WTC11 (cell line): ENCODE measurements at places on chromosomes 6 and 20. TPM values are rescaled to one million over a fixed set of nuclear protein-coding genes. Genes with fewer than 3 reads are reported as not detected.
A peak's percentile ranks its signal among the peaks of the same experiment; 100 is the strongest.

DNA sequence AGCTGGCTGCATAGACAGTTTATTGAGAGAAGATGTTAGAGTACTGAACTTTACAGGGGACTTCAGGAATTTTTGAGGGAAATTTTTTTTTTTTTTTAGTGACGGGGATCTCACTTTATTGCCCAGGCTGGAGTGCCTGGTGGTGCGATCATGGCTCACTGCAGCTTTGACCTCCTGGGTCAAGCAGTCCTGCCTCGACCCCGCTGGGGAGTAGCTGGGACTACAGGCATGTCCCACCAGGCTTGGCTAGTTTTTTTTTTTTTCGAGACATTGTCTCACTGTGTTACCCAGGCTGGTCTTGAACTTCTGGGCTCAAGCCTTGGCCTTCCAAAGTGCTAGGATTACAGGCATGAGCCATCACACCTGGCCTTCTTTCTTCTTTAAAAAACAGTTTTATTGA, 10.8 kb upstream of the EFCAB8 start:
- no peak for DNase-seq
- no peak overlapping the region for H3K4me3 ChIP-seq
- peaks cover 25% of the 10 kb centered on the region for H3K4me1 ChIP-seq
- peak overlapping the region; percentile 86 for H3K27ac ChIP-seq
- no peaks in the 10 kb centered on the region for H3K27me3 ChIP-seq
- H3K36me3 ChIP-seq = peaks cover 51% of the 10 kb centered on the region

The NOX3 gene
- 0.09 TPM in 1 of 3 replicates, not detected in the others for total RNA-seq

The COX7A2 gene
- 465 to 500 TPM (median 472 TPM) in 3 replicates for total RNA-seq

GRCh38 chr6:136643850-136644596, 93.8 kb upstream of the MAP7 start:
- no peaks in the 10 kb centered on the region for H3K36me3 ChIP-seq
- H3K27me3 ChIP-seq = no peaks in the 10 kb centered on the region

DNA sequence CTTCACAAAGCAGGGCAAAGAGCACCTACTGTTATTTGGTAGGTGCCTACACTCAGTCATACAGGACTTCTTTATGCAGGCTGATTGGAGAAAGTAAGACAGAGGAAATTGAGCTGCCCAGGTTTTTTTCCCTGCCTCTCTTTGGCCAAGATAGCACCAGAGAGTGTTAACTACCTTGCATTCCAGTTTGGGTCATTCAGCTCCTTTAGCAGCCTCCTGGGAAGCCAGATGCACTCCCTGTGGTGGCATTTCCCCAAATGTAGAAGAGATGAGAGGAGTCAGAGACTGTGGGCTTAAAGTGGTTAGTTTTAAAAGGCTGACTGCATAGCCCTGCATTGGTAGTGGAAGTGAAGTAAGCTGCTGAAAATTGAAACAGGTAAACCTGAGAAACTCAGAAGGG, 358.4 kb downstream of the BCKDHB start:
- peaks cover 26% of the 10 kb centered on the region for H3K4me1 ChIP-seq
- peak overlapping the region; percentile 53; the same call in 1 of the 2 replicates for H3K27ac ChIP-seq
- no peaks in the 10 kb centered on the region for H3K27me3 ChIP-seq

DNA sequence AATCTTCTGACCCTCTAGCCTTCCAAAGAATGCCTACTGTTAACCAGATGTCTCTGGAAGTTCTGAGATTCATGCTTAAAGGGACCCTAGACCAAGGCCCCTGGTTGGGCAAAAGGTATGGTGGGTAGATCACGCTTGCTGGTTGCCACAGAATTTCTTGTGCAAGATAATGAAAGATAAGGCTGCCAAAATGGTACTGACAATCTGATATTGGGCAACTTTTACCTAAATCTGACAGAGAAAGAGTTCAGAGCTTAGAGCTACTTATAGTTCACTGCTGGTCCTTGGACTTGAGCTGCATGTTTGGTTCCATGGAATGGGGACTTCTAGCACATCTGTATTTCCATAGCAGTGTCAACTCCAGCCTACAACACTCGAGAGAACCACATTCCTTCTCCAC, 12.0 kb downstream of the DEFB114 start:
- no peaks in the 10 kb centered on the region for H3K36me3 ChIP-seq
- no peak for DNase-seq
- no peak overlapping the region for H3K4me3 ChIP-seq
- no peaks in the 10 kb centered on the region for H3K27me3 ChIP-seq

- H3K4me1 ChIP-seq = peaks cover 15% of the 10 kb centered on the region
- no peak overlapping the region for H3K27ac ChIP-seq
- H3K36me3 ChIP-seq = peaks cover 13% of the 10 kb centered on the region
- H3K4me3 ChIP-seq = no peak overlapping the region
These were observed 46.7 kb downstream of the TBC1D7 start for GRCh38 chr6:13281686-13282085.

DNA sequence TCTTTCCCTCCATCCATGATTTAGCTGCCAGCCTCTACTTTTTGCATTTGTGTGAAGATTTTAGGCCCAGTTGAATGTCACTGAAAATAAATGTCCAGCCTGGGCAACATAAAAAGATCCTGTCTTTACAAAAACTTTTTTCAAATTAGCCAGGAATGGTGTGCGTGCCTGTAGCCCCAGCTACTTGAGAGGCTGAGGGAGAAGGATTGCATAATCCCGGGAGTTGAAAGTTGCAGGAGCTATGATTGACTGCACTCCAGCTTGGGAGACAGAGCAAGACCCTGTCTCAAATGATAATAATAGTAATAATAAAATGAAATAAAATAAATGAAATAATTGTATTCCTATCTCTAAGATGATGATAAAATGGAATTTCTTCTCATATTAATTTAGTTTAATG, 5.0 kb upstream of the GFOD1 start:
- H3K27ac ChIP-seq = no peak overlapping the region
- peaks cover 37% of the 10 kb centered on the region for H3K4me1 ChIP-seq
- no peak for DNase-seq
- H3K36me3 ChIP-seq = no peaks in the 10 kb centered on the region

- H3K4me3 ChIP-seq = no peak overlapping the region
- no peak for DNase-seq
- no peak overlapping the region for H3K27ac ChIP-seq
- no peaks in the 10 kb centered on the region; the same call in 1 of the 2 replicates for H3K27me3 ChIP-seq
- no peaks in the 10 kb centered on the region for H3K36me3 ChIP-seq
These were observed 122.9 kb downstream of the FAM120B start for GRCh38 chr6:170429450-170429849.

- H3K4me3 ChIP-seq = no peak overlapping the region
- no peak overlapping the region for H3K27ac ChIP-seq
- H3K36me3 ChIP-seq = peaks cover 13% of the 10 kb centered on the region
- 0 out of 2 replicates have a peak, but pooled peaks cover 4% of the 10 kb centered on the region for H3K27me3 ChIP-seq
These were observed 35.0 kb downstream of the MYLK4 start for GRCh38 chr6:2715737-2716136.

The PDYN gene
- total RNA-seq = 0.14 to 0.28 TPM (median 0.21 TPM) in 3 replicates

The LY6G6C gene
- 0.21 to 0.35 TPM in 2 of 3 replicates, not detected in the other for total RNA-seq

DNA sequence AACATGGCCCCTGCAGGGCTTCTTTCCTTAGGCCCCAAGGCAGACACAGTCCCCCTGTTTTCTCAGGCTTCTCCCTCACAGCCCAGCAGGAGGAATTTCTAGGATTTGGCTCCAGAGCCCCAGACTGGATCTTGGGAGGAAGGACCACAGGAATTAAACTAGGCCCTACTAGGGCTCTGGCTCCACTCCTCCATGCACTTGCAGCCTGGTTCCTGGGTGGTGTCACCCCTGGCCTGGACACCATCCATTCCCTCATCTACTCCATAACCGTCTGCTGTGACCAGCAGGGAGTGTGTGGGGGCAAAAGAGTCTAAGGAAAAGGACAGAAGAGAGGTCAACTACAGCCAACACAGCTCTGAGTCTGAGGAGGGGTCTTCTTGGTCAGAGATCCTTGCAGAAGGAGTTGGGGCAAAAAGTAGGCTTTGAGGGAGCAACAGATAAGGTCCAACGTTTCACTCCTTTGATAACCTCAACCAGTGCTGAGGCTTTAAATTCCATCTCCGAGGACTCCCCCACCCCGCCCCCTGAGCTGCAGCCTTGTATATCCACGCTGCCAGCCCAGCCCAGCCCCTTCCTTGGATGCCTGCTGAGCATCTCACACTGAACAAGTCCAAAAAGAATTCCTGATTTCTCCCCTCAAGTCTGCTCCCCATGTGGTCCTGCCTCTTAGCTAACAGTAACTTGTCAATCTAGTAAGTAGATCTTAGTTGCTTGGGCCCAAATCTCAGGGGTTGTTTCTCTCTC, 27.9 kb upstream of the SPDEF start:
- H3K27ac ChIP-seq = no peak overlapping the region; the same call in 1 of the 2 replicates
- H3K4me1 ChIP-seq = peaks cover 26% of the 10 kb centered on the region

DNA sequence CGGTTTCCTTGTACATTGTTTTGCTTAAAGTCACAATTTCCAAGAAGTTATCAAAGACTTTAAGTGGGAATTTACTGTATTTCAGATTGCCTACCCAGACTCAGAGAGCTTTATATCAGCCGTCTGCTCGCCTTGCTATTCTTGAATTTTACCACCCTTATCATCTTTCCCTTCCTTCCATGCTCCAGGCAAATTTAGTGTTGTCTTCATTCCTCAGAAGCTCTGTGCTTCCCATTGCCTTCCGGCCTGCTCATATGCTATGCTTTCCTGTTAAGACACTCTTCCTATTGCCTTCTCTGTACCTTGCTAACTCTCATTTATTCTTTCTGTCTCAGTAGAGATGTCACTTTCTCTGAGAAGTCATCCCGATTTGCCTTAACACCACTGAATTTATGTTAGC, 52.1 kb downstream of the CD2AP start:
- peak overlapping the region; percentile 58 for H3K27ac ChIP-seq
- H3K27me3 ChIP-seq = no peaks in the 10 kb centered on the region
- H3K36me3 ChIP-seq = peaks cover 41% of the 10 kb centered on the region
- H3K4me3 ChIP-seq = no peak overlapping the region

DNA sequence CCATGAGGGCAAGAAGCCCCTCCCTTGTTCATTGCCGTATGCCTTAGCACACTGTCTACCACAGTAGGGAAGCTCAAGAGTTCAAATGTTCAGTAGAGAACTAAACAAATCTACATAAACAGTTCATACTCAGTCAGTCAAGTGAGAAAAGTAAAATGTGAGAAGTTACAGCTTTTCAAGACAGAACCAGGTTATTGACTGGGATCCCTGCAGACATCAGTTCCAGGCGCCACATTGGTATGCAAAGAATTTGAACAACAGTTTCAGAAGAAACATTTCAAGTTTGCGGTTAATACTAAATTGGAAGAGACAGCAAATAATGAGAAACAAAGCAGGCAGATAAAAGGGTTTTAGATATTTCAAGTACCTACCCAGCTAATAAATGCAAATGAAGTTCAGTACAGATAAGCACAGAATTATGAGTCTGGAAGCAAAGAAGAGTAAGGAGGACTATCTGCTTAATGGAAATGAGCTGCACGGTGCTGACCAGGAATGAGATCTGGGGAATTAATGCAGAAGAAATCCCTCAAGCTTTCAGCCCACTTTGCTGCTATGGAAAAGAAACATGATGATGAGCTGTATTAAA, 246.2 kb downstream of the HACE1 start:
- no peaks in the 10 kb centered on the region for H3K27me3 ChIP-seq
- no peak overlapping the region for H3K27ac ChIP-seq
- peaks cover 6% of the 10 kb centered on the region for H3K4me1 ChIP-seq
- H3K36me3 ChIP-seq = no peaks in the 10 kb centered on the region

The BNIP5 gene
- 0.05 TPM in 1 of 3 replicates, not detected in the others for total RNA-seq

The MYT1 gene
- 1.9 to 4.3 TPM (median 2.0 TPM) in 3 replicates for total RNA-seq

GRCh38 chr6:112214739-112215269, 39.6 kb downstream of the LAMA4 start:
- H3K4me1 ChIP-seq = peaks cover 30% of the 10 kb centered on the region
- DNase-seq = no peak

DNA sequence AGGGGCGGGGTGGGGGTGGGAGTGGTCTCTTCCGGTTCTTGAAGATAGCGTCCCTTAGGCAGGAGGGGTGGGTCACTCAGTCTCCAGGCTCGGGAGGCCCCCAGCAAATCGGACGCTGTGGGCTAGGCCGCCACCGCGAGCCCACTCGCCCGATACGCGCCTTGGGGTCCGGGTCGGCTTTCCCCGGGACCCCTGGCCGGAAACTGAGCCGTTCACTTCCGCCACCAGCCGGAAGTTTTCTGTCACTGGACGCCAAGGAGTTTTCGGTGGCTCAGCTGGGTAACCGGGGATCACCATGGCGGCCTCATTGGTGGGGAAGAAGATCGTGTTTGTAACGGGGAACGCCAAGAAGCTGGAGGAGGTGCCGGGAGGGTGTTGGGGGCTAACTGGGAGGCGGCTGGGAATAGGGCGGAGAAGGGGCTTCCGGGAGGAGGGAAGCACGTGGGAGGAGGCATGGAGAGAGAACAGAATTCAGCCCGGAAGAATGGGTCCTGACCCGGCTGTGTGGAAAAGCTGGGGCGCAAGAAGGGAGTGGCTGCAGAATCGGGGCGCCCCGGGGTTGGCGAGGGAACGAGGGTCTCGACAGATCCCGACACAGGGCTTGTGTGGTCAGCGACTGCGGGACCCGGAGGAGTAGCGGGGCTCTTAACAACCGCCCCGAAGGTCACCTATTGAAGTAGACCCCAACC, at the start of gene ITPA:
Gene ITPA, plus strand, starts transcription at position 242 of the 689 bp plus-strand sequence. Its CDS starts 54 bp downstream, at position 296.
- peak within 1 kb of the TSS; percentile 88 for H3K4me3 ChIP-seq
- H3K27me3 ChIP-seq = no peaks in the 10 kb centered on the region
- H3K36me3 ChIP-seq = peaks cover 16% of the 10 kb centered on the region
- DNase-seq = peak; percentile 60

The PTCHD4 gene
- total RNA-seq = 0.69 to 1.6 TPM (median 1.0 TPM) in 3 replicates

DNA sequence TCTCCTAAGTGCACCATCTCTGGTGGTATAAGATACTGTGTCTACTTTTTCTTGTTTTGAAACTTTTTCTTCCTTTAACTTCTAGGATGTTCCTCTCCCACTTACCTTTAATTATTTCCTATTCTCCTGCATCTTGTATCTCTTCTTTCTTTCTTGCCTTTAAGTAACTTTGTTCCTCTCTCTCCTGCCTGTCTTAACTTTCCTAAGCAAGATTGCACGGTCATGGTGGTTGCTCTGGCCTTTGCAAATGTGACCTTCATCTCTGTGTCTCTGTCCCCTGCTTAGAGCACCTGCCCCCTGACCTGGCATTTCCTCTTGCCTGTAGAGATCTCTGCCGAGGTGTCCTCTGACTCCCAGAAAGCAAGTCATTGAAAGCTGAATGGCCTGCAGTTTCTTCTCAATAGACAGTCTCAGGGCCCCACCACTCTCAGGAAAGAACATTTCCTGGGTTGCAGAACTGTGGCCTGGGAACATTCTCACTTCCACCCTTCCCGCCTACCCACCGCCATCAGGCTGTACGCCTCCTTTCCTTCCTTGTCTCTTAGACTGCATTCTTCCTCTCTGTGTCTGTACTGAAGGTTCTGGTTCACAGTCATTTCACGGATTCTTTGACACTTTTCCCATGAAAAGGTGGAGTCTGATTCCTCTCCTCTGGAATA, 12.8 kb downstream of the ZDHHC14 start:
- peaks cover 27% of the 10 kb centered on the region for H3K36me3 ChIP-seq
- H3K4me1 ChIP-seq = peaks cover 30% of the 10 kb centered on the region
- H3K27me3 ChIP-seq = no peaks in the 10 kb centered on the region; the same call in 1 of the 2 replicates
- no peak overlapping the region for H3K4me3 ChIP-seq
- H3K27ac ChIP-seq = peak overlapping the region; percentile 15

DNA sequence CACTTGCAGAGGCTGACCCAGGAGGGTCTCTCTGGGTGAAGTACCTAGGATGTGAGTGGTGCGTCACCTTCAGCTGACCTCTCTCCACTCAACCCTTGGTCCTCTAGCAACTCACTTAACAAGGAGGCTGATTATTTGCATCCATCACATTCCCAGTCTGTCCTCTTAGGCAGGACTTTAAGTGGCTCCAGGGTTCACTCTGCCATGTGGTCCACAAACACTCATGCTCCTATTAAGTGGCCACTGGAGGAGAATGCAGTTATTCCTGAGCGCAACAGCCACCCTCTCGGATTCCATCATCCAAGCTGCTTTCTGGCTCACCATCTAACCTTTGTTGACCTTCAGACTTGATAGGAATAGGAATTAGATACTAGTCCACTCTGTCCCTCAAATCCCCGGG, 61.1 kb upstream of the SCAF8 start:
- no peaks in the 10 kb centered on the region for H3K36me3 ChIP-seq
- no peaks in the 10 kb centered on the region for H3K4me1 ChIP-seq
- no peak overlapping the region for H3K4me3 ChIP-seq
- DNase-seq = no peak
- H3K27me3 ChIP-seq = no peaks in the 10 kb centered on the region
